H7 (cell line): ENCODE measurements at places on chromosomes 11 and 22. TPM values are rescaled to one million over a fixed set of nuclear protein-coding genes. Genes with fewer than 3 reads are reported as not detected.
A peak's percentile ranks its signal among the peaks of the same experiment; 100 is the strongest.

- DNase-seq = peak; percentile 27
Observed at GRCh38 chr11:94504689-94505293, 7.5 kb upstream of the C11orf97 start.

- no peak for DNase-seq
Observed at GRCh38 chr11:92436034-92436920, 211.7 kb downstream of the FAT3 start.

C11orf91 gene
- total RNA-seq = not detected in 2 replicates

DNA sequence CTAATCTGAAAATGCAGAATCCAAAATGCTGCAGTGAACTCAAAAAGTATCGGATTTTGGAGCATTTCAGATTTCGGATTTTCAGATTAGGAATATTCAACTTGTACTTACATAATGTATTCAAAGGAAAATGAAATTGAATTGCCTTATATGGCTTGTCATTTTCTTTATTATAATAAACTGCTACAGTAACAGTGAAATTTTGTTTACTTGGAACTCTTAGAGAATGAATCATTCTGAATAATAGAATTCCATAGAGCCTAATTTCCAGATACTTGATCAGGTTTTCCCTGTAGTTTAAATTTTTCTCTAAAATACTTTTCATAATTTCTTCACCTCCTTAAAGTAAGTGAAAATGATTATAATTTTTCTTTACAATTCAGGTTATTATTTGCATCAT is 17.3 kb downstream of the TTC17 start:
- no peak for DNase-seq

DNA sequence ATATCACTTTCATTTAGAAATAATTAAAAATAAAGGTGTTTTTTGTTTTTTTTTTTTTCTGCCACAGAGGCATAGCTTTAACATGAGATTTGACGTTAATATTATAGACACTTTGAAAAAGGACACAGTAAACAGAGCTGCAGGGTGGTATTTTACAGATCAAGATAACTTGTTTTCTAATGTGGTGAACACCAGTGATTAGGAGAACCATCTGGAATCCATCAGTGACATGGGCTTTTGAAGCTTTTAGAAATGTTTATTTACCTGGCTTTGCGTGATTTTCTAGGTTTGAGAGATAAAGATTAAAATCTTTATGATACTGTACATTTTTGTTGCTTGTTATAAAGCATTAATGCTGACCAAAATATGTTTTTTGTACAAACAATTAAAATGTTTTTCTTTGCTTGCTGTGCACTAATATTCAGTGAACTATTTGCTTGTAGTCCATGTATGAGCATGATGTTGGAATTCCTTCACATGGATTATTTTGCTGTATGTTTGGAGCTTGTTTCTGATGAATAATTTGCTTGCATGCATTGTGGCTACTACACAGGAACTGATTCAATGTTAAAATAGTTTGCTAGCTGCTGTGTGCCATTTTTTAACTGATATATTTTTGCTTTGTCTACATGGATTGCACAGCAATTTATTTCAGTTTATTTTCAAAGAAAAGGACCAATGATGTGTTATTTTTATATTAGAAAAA is 352.1 kb upstream of the NARS2 start:
- no peak for DNase-seq

- DNase-seq = peak; percentile 62
Observed at GRCh38 chr11:64322925-64323260, 5.0 kb downstream of the PRDX5 start.

GRCh38 chr11:2821891-2822290 is 63.7 kb downstream of the CDKN1C start:
- no peak for DNase-seq

DNA sequence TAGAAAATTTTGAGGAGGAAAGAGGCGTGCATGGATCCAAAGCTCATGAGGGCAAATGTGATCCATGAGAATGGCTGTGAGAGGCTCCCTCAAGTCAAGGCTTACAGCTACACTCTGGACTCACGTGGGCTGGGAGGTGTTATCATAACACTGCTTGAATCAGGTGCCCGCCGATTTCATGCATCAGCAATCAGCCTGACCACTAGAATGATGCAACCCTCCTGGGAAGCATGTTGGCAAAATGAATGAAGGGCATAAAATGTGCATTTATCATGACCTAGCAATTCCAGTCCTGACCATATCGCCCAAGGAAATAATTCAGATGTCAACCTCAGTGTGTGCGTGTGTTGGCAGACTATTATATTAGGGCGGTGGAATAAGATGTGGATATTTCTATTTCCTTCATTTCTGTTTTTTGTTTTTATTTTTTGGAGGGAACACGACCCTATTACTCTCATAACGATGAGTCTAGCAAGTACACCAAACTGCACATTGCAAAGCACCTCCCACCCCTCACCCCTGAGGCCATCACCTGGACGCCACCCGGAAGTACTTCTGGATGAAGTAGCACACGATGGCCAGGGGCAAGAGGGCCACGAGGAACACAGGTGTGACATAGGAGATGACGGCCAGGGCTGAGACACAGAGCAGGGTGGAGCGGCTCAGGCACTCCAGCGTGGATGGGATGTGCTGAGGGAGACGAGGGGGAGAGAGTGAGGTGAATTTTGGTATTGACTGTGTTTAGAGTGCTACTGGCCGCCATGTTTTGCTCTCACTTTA is 15.7 kb upstream of the KCNJ11 start:
- no peak for DNase-seq

GRCh38 chr22:30392661-30393321 is 4.0 kb upstream of the SEC14L2 start:
- peak; percentile 64 for DNase-seq

POU2AF2 gene
- not detected in 2 replicates for total RNA-seq

PELI3 gene
- 8.1 and 9.5 TPM in 2 replicates for total RNA-seq

- DNase-seq = peak; percentile 11
Observed at GRCh38 chr22:26086359-26086758, 82.9 kb upstream of the SEZ6L start.

XKR3 gene
- total RNA-seq = not detected in 2 replicates

DNA sequence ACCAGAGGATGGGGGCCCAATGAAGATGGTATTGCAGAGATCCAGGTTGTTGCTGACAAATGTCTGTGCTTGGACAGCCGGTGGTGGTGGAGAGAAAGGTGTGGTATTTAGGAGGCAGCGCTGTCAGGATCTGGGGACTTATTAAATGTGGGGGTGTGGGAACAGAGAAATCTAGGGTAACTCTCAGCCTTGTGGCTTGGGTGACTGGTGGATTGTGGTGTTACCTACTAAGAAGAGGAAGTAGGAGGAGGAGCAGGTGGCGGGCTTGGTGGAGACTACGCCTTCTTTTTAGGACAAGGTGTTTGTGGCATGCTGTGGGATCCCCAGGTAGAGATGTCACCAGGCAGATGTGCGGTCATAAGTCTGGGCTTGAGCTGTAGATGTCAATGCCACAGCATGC is 144.0 kb downstream of the GRIK4 start:
- no peak for DNase-seq

DNA sequence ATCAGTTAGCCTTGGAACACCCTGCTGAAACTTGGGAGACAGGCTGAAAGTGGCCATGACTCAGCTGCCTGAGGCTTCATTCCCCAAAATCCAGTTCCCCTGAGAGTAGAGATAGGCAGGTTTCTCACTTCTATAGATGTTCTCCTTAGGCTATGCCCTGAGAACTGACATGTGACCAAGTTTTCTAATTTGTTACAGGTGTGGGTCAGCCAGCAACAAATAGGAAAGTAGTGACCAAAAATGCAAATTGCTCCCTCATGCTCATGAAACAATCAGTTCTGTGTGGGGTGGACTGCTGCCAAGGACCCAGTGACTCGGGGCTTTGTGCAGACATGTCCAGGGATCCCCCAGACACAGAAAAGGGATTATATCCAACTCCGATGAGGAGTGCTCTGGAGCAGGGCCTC is 7.3 kb upstream of the CCDC15 start:
- DNase-seq = no peak

GRCh38 chr11:134745456-134745855 is 333.4 kb upstream of the B3GAT1 start:
- DNase-seq = no peak

GRCh38 chr11:92967178-92967577 is 2.3 kb upstream of the MTNR1B start:
- no peak for DNase-seq

DCHS1 gene
- total RNA-seq = 15.7 and 16.8 TPM in 2 replicates

- no peak for DNase-seq
Observed at GRCh38 chr11:37352485-37352884, 754.4 kb upstream of the RAG2 start.

DNA sequence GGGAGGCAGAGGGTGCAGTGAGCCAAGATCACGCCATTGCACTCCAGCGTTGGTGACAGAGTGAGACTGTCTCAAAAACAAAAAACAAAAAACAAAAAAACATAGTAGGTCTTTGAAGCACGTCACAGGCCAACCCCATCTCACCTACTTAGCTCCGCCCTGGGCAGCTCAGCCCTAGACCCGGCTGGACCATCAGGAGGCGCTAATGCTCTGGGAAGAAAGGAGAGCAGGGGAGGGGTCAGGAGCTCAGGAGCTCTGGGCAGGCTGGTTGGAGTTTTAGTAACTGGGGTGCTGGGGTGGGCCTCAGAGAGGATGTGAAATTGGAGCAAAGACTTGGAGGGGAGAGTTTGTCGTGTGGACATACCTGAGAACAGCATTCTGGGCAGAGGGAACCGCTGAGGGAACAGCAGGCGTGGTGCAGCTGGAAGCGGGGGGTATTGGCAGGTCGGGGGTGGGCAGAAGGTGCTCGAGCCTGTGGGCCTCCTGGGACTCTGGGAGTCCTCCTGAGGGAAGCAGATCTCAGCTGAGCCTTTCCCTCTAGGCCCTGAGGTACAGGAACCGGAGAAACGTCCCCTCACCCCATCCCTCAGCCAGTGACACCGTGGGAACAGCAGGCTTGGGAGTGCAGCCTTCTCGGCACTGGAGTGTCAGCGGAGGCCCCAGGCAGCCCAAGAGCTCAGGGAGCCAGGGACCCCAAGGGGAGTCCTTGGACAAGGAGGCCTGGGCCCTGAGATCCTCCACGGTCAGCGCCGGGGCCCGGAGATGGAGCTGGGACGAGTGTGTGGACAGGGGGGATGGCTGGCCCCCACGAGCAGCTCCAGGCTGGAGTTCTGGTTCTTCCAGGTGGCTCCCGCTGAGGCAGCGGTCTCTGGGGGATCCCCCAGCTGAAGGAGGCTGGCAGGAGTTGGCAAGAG is 2.2 kb upstream of the RPS6KA4 start:
- DNase-seq = peak; percentile 95

FAM111B gene
- total RNA-seq = 10.8 and 13.5 TPM in 2 replicates

GRCh38 chr11:130548491-130548833 is 100.0 kb downstream of the ADAMTS15 start:
- no peak for DNase-seq

POLR3H gene
- total RNA-seq = 8.5 and 9.5 TPM in 2 replicates

DNA sequence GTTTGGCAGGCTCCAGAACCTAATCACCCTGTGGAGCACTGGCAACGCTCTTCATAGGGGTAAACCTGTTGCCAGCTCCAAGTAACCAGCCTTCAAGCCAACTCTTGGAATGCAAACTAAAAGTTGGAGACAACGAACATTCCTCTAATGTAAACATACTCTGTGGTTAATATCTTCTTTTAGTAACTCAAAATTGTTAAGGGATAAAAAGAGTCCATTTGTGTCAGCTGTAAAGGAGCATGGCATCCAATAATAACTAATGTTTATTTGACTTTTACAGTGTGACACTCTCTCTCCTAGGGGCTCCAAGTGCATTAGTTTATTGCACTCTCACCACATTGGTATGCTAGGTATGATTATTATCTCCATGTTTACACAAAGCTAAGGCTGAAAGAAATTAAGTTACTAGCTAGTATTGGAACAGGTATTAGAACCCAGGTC is 31.0 kb upstream of the AMOTL1 start:
- DNase-seq = no peak

DNA sequence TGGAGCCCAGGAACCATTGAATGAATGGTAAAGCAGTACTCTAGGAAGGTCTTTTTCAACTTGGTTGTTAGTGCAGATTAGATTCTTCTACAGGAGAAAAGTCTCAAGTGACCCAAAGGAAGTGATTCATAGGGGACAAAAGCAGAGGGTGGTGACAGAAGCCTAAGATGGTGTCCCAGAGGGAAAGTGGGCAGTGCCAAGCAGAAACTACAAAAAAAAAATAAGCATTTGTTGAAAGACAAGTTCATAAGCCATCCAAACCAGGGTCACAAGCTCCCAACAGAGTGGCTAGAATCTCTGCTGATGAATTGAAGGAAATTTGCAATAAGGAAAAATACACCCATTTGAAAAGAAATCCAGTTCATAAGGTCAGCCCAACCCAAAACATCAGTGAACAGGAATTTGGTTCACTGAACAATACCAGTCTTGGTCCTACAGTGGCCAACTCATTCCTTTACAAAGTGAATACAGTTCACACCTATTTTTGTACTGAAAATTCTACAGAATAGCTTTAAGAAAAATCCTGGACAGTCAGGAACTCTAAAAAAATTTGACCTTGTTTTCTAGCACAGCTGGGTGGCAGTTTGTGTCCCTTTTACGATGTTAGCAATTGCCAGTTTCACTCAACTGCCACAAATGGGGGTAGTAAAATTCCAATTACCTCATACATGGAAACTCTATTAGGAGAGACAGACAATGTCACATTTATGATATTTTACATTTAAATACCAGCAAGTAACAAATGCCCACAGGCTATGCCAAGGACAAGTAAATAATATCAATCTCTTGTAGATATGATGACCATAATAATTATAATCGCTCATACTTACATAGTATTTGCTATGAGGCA is 21.6 kb upstream of the NUP160 start:
- no peak for DNase-seq

- DNase-seq = no peak
Observed at GRCh38 chr11:7749456-7749855, 43.2 kb upstream of the OVCH2 start.

GRCh38 chr11:123577081-123577598 is 77.3 kb downstream of the SCN3B start:
- peak; percentile 95 for DNase-seq

- no peak for DNase-seq
Observed at GRCh38 chr11:86243396-86243795, 1.2 kb upstream of the EED start.

DNA sequence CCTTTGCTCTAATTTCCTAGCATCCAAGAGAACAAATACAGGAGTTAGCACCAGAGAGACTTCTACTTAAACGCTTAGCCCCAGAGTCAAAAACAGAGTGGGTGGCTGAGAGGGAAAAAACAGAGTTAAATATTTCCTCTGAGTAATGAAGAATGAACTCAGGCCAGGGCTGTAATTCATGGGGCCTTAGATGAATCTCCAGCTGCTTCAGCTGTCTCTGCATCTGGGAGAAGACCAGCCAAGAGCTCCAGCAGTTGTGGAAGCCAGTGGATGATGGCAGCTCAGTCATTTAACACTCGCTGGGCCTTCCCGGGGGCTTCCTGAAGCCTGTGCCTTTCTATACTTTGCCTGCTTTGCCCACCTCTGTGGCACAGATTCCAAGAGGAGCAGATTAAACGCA is 5.7 kb upstream of the ADAMTS15 start:
- no peak for DNase-seq

GRCh38 chr11:12981676-12982522 is 27.2 kb upstream of the RASSF10 start:
- DNase-seq = no peak

RAB30 gene
- total RNA-seq = 4.5 and 6.2 TPM in 2 replicates

- peak; percentile 78 for DNase-seq
Observed at GRCh38 chr11:118918128-118918685, 7.5 kb downstream of the BCL9L start.

GRCh38 chr11:34609850-34610249 is 11.0 kb upstream of the EHF start:
- DNase-seq = no peak

CCDC88B gene
- total RNA-seq = 7.7 and 9.9 TPM in 2 replicates
